ENCODE measurements at places on chromosomes 6 and 20.

DNA sequence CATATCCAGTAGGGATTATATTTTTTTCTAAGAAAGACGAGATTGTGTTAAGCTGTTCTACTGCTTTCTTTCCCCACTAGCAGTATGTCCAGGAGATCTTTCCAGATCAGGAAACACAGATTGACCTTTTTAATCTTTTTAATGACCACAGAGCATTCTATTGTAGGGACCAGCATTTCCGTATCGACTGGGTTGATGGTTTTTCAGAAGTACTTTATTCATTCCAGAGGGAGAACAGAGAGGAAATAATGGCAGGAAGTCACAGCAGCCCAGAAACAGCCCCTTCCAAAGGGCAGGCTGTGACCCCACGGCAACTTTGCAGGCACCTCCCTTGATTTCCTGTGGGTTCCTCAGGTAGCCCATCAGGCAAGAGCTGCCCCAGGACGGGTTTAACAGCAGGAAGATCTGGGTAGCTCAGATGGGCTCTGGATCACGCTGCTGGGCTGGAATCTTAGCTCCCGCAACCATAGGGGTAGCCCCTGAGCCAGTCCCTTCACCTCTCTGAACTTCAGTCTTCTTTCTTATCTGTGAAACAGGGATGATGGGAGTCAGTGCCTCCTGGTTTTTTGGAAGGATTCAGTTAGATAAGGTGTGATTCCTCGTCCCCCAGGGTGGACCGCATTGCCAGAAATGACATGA, 23.8 kb upstream of the CHMP4B start:
- DNase-seq, result no peak

- DNase-seq, result no peak
Observed at GRCh38 chr20:33839591-33839990, 28.4 kb downstream of the CHMP4B start.

- DNase-seq, result no peak
Observed at GRCh38 chr20:47236639-47236900, 119.9 kb downstream of the ZMYND8 start.

DNA sequence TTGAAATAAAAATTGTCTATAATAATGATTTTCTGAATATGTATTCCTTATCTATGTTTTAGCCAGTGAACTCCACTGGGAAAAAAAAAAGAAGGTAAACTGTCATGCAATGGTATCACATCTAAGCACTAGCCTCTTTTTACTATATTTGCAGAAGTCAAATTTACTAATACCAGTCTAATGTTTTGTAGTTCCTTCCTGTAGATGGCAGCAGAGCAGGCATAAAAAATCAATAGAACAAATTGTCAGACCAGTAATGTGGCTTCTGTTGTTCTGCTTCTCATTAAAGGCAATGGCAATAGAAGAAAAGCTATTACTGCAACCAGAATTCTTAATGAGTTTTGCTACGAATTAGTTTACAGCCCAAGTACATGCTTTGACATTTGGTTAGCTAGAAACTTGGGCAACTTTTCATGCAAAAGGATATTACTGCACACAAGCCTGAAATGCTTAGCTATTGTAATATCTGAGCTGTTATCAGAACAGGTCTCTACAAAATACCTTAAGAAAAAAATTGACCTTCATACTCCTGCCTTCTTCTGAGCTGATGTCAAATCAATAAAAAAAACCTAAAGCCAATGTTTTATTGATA, 476.9 kb downstream of the KHDRBS2 start:
- DNase-seq, result no peak

- no peak for DNase-seq
Observed at GRCh38 chr6:34248198-34248726, 544 bp downstream of the SMIM29 start.

DNA sequence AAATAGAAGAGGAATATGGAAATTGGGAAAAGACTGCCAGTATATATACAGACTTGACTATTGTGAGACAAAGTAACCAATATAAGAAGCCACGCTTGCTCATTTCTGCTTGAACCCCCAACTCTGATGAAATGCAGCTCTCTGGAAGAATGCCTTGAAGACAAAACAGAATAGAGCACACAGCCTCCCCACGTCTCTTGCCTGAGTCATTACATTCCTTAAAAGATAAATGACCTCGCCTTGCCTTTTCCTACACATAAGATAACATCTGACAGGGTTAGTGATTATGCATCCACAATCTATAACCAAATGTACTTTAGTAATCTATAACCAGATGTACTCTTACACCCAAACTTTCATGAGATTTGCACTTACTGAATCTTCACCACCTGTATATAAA, 141.1 kb upstream of the EEF1E1 start:
- no peak for DNase-seq

DNA sequence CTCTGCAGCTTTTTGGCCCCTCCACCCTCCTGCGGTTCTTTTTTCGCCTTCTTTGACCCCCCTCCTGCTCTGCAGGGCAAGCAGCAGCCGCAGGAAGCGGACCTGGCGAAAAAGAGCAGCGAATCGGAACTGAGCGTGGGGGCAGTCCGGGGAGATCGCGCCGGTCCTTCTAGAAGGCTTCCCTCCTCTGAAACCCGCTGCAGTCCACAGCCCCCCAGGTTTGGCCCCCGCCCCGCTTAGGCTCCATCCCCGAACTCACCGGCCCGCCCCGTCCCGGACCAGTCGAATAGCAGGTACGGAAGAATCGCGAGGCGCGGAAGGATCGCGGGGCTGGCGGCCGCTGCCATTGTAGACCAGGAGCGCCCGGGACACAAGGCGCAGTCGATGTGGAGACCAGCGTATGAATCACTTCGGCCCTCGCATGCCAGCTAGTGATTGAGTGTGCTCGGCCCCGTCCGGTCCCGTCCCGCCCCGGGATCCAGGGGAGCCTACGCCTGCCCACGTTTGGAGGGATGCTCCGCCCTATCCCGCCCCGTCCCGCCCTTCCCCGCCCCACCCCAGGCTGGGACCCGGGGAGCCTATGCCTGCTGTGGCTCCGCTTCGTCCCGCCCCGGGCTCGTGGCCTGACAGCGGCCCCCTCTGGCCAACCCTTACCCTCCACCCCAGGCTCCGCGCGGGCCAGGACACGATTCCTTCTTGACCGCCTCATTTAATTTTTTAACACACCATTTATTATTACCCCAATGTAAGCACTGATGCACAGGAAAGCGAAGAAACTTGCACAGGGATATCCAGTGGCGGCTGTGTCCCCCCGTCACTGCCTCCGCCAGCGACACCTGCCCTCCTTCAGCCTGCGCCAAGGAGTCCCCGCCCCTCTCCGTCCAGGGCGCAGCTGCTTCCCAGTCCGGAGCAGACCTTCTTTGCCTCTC, at the start of gene ULBP3:
TSS of gene ULBP3 (minus strand) at position 402 of the 929 bp plus-strand sequence. CDS start at position 347, 55 bp downstream.
- DNase-seq, result peak; percentile 69

DNA sequence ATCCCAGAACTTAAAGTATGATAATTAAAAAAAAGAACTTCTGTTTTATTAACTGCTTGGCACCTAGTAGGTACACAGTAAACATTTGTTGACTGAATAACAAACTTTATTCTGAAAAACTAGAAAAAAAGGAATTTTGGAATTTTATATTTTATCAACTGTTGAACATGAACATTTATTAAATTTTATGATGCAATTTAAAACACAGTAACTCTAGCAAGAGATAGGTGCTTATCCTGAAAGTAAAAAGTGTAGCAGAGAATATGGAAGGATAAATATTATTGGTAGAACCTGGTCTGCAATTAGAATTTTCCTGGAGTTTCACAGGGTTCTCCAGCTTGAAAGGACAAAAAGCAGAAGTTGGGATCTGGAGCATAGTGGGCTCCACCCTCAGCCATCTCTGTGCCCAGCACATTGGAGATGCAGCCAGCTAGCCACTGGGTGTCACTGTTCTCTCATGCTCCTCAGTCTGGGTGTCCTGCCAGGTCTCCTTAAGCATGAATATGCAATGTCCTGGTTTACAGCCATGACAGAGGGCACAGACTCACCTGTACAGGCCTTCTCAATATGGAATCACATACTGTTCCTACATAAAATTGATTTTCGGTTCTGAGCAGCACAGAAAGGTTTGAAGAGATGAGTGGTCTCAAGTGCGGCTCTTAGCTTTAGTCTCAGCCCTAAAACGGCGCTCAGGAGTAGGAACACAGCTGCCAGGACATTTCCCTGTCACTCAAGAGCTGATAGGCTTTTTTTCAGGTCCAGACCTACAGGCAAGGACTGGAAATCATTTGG, 31.7 kb upstream of the IL20RA start:
- DNase-seq, result peak; percentile 27

GRCh38 chr20:21353236-21353635, 44.1 kb downstream of the NKX2-4 start:
- no peak for DNase-seq

DNA sequence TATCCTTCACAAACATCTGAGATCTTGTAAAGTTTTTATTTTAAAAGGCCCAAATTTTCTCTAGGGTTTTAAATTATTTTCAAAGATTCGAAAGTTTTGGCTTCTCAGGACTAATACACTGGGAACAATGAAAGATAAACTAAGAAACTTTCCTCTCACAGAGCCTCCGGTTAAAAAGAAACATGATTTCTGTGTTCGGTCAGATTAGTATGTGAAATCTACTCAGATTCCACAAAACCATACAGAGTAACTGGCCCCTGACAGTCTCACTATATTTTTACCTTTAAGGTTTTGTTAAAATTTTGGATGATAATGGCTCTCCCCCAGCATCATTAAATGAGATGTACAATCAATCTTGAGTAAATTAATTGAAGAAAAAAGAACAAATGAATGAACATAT, 471.0 kb downstream of the COL12A1 start:
- DNase-seq, result no peak

- DNase-seq, result no peak
Observed at GRCh38 chr20:51077686-51078060, 54.8 kb upstream of the KCNG1 start.

- no peak for DNase-seq
Observed at GRCh38 chr6:42961020-42961470, 491 bp downstream of the GNMT start.

GRCh38 chr20:35640724-35641123, 24.0 kb downstream of the CPNE1 start:
- no peak for DNase-seq

DNA sequence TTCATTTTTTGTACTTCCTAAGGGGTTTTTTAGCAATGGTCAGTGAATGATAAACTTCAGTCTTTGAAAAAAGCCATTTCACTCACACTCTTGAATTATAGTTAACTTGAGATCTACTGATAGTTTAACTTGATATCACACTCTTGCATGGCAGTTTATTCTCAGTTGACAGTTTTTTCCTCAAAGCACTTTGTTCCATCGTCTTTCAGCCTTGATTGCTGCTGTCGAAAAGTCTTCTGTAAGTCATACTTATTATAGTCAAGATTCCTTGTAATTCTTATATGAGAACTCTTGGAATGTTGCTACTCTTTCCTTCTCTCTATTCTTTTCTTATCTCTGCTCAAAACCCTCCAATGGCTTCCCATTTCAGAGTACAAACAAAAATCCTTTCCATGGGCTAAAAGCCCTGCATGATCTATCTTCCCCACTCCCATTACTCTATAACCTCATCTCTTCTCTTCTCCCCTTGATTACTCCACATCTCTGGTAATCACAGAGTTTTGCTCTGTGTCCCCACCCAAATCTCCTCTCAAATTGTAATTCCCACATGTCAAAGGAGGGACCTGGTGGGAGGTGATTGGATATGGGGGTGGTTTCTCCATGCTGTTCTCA, 31.2 kb downstream of the ZHX3 start:
- DNase-seq, result no peak

- no peak for DNase-seq
Observed at GRCh38 chr6:24340998-24341938, 16.6 kb downstream of the DCDC2 start.

DNA sequence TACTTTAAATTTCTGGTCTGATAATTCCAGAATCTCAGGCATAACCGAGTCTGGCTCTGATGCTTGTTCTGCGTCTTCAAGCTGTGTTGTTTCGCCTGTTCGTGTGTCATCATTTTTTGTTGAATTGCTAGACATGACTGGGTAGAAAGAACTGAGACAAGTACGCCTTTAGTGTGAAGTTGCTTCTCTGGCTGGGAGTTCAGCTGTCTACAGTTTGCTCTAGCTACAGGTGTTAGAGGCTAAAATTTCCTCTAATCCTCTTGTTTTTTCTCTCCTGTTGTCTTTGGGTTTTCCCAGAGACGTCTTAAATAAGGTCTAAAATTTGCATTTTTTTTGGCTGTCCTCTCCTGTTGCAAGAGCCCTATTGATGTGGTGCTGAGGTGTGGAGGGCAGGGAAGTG, 100.3 kb downstream of the FAM50B start:
- no peak for DNase-seq

- no peak for DNase-seq
Observed at GRCh38 chr6:155424181-155424580, 31.5 kb downstream of the NOX3 start.

GRCh38 chr20:3224681-3225421, 14.1 kb downstream of the SLC4A11 start:
- no peak for DNase-seq

DNA sequence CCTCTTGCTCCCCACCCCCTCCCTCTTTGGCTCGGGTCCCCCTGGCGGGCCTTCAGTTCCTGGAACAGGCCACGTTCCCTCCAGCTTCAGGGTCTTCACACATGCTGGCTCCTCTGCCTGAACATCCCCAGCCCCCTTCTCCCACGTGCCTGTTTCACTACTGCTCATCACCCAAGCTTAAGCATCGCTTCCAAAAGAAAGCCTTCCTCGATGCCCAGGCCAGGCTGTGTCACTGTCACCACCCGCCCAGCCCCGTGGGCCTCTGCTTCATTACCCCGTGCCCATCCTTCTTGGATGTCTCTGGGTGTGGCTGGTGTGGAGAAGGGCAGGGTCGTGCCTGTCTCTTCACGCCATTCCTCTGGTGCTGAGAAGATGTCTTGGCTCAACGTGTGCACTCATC, 2.8 kb downstream of the DLGAP4 start:
- no peak for DNase-seq

GRCh38 chr6:166046982-166047381, 120.7 kb downstream of the TBXT start:
- no peak for DNase-seq

DNA sequence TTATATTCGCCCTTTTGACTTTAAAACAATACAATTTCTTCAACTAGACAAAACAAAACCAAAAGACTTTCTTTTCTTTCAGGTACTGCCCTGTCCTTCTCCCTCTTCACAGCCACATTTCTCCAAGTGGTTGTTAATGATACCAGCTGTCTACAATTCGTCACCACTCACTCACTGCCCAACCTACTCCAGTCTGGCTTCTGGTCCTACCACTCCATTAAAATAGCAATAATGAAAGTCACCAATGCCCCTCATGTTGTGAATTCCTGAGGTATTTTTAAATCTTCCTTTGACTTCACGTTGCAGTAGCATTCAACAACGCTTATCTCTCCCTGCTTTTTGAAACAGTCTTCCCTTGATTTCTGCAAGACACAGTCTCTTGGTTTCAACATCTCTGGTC, 11.6 kb upstream of the MAN1A1 start:
- DNase-seq, result no peak

Data from stimulated activated CD8-positive, alpha-beta memory T cell treated with anti-CD3 and anti-CD28 coated beads, Interleukin-2, amount 100 ng/mL, for 48 hours (primary cell).